ENCODE measurements at places on chromosomes 12 and 14. TPM values are rescaled to one million over a fixed set of nuclear protein-coding genes. Genes with fewer than 3 reads are reported as not detected.

DNA sequence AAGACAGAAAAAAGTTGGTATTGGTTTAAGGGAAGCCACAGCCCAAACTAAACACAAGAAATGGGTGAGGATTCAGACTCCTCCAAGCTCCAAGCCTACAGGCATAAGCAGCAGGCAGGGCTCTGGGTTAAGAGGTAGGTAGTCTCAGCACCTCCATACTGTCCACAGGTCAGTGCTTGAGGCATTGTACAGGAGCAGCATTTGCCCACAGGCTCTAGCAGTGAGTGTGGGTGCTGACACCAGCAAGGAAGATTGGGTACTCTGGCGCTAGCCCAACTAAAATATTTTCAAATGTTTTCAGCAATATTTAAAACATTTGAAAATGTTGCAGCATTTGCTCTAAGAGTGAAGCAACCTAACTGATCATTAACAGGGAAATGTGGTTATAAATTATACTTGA lies 33.1 kb downstream of the FERMT2 start:
- no peaks in the 10 kb centered on the region for H3K36me3 ChIP-seq
- H3K27me3 ChIP-seq, result no peaks in the 10 kb centered on the region
- DNase-seq, result no peak
- no peak overlapping the region for H3K27ac ChIP-seq
- peaks cover 5% of the 10 kb centered on the region for H3K4me1 ChIP-seq

The KLRD1 gene
- total RNA-seq, result 1.8 TPM

The ZFHX2 gene
- total RNA-seq, result 2.0 TPM

DNA sequence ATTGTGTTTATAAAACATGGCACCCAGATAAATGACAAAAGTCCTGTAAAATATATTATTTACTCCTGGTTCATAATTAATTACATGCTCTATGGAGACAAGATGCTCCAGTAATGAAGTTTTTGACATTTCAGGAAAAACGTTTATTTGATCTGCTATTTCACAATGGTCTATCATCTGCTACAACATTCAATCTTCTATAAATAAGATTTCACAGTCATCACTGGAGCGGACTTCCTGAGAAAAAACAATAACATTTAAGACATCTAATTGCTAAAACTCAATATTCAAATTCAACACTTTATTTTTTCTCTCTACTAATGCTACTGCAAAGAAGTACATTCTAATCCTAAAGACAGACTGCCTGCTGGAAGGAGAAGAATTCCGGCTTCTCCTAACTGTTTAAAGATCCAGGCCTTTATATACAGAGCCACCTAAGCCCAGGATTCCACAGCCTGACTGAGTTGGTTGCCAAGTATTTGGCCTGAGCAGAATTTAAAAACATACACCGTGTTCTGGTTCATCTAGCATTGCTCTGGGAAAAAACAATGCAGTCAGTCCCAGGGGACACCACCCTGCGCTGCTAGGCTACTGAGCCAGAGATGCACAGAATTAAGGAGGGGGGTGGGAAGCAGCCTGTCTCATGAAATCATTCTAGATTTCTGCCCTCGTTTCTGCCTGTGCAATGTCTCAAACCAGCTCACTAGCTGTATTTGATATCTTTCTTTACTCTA lies 58.0 kb downstream of the TMTC1 start:
- DNase-seq, result peak; percentile 77
- no peaks in the 10 kb centered on the region for H3K27me3 ChIP-seq
- no peaks in the 10 kb centered on the region for H3K36me3 ChIP-seq
- no peak overlapping the region for H3K4me3 ChIP-seq
- no peak overlapping the region for H3K27ac ChIP-seq
- peaks cover 5% of the 10 kb centered on the region for H3K4me1 ChIP-seq

The TMEM30B gene
- total RNA-seq, result 3.7 TPM

The DENND5B gene
- total RNA-seq, result 70.7 TPM

DNA sequence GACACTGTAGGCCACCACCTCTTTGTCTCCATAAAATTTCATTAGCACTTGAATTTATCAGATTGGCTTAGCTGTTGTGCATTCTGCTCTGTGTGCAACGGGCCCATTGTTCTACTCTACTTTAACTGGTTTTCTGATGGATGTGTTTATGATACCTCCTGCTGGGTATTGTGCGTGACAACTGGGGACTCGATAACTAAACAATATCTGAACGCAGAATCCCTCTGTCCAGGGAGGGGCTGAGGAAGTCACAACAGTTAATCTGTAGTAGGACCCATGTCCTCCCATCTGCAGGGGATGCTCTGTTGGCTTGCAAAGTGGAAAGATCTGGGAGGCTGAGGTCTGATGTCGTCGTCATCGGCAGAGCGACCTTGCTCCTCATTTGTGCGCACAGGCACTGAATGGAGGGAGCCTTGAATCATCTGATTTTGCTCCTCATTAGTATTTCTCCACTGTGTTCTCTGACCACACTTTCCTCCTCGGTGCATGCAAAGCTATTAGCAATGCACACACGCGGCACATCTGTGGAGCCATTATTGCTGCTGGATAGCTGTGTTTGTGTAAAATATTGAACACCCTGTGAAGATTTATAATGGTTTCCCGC lies 422.5 kb downstream of the NRXN3 start:
- H3K4me1 ChIP-seq, result no peaks in the 10 kb centered on the region
- DNase-seq, result no peak
- H3K27ac ChIP-seq, result no peak overlapping the region
- H3K4me3 ChIP-seq, result no peak overlapping the region
- H3K27me3 ChIP-seq, result no peaks in the 10 kb centered on the region

The OR10G3 gene
- total RNA-seq, result not detected

The LRRC10 gene
- not detected for total RNA-seq

The KCNH3 gene
- 0.55 TPM for total RNA-seq

DNA sequence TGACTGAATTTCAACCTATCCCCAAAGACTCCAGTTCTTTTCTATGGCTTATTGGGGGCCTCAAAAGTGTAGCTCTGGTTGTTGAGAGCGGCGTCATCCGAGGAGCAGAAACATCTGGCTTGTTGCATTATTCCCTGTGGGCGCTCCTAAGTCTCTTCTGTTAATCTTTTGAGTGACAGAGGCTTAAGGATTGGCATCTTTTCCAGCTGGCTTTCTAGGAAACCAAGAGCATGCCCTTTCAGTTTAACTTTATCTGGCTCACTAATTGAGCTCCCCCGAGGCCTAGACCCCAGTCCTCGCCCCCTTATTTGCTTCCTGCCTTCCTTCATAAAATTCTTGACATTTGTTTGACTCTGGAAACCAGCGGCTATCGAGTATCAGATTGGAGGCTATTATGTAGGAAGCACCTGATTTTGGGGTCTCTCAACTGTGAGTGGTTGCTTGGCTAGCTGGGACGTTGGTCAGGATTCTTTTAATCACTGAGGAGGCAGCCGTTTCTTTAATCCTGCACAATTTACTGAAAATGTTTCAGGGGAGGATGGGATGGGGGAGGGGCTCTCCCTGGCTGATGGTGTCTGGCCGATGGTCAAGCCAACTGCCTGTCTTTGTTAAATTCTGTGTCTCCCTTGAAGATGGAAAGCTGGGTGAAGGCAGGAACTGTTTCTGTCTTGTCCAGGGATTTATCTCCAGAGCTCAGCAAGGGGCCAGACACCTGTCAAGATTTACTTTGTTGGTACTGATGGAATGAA lies 3.1 kb downstream of the SMOC1 start:
- H3K36me3 ChIP-seq, result no peaks in the 10 kb centered on the region
- no peak overlapping the region for H3K27ac ChIP-seq
- H3K4me3 ChIP-seq, result no peak overlapping the region
- no peak for DNase-seq

DNA sequence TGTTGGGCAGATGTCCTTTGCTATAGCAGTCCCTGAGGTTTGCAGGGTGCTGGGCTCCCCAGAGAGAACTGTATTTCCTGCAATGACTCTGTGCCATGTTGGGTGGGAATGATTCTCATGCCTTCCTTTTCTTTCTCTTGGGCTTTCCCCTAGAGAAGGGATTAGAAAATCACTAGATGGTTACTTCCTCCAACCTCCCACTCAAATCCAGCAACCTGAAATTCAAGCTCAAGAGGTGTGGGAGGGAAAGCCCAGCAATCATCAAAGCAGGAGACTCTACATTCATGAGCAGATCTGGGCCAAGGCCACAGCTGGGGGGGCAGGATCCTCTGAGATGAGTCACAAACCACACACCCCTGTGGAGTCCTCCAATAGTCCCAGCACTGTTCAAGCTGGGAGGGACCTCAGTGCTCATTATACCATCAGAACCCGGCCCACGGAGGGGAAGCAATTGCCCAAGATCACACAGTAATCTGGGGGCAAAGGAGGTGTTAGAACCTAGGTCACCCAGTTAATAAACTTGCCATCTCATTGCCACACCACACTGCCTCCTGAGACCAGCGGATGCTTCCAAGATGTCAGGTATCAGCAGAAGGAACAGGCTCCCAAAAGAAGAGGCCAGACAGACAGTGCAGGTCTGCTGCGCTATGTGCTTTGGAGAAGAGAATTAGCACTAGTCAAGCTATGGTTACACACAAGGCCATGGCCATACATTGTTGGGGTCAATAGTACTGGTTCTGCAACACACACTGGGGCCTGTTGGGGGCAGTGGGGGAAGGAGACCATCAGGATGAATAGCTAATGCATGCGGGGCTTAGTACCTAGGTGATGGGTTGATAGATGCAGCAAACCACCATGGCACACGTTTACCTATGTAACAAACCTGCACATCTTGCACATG lies 65.7 kb downstream of the TTC9 start:
- H3K27ac ChIP-seq, result no peak overlapping the region
- no peak overlapping the region for H3K4me3 ChIP-seq
- H3K36me3 ChIP-seq, result no peaks in the 10 kb centered on the region
- DNase-seq, result peak; percentile 40
- H3K27me3 ChIP-seq, result no peaks in the 10 kb centered on the region
- no peaks in the 10 kb centered on the region for H3K4me1 ChIP-seq

DNA sequence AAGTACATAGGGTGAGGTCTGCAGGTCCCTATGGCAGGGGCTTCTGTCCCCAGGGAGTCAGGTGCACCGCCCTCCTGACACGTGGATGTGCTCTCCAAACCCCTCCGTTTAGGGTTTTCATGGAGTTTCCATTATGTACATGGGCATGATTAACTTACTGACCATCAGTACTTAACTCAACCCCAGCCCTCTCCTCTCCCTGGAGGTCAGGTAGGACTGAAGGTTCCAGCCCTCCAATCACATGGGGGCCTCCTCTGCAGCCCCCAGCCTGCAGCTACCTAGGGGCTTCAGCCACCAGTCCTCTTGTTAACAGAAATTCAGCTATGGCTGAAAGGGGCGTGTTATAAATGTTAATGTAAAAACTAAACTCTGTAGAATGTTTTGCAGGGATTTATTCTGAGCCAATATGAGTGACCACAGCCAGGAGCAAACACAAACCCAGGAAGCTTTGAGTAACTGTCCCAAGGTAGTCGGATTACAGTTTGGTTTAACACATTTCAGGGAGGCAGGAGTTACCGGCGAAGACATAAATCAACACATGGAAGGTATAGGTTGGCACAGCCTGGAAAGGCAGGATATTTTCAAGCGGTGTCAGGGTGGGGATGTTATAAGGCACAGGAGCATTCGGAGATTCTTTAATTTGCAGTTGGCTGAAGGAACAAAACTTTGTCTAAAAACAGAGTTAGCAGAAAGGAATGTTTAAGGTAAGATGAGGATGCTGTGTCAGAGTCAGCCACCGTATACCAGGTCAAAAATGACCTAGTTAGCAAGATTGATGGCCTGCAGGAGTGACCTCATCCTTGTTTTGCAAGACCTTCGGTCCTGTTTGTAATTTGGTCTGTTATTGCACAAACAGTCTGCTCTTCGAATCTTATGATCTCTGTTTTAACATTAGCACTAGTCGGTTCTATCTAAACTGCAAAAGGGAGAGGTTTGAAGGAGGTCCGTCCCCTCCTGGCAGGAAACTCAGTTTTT lies 75.2 kb downstream of the TNFAIP2 start:
- H3K4me1 ChIP-seq, result no peaks in the 10 kb centered on the region
- H3K27ac ChIP-seq, result no peak overlapping the region
- H3K36me3 ChIP-seq, result no peaks in the 10 kb centered on the region
- DNase-seq, result no peak

DNA sequence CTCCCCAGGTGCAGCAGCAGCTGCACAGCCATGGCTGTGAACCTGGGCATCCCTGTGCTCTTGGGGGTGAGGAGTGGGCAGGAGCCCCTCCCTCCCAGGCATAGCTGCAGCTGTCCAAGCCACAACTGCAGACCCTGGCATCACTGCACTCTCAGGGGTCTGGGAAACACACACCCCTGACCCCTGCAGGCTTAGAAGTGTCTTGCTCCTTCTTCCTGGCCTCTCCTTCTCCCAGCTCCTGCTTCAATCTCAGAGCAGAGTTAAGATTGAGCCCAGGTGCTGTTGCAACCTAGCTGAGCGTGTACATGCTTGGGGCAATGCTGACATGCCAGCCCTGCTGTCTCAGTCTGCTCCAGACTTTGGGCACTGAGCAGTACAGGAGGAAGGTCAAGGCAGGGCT lies 833.6 kb downstream of the FLRT2 start:
- DNase-seq, result no peak
- no peaks in the 10 kb centered on the region for H3K27me3 ChIP-seq
- no peaks in the 10 kb centered on the region for H3K36me3 ChIP-seq
- no peak overlapping the region for H3K4me3 ChIP-seq

The COPZ1 gene
- 116 TPM for total RNA-seq

GRCh38 chr12:118841588-118841987 lies 139.8 kb upstream of the SRRM4 start:
- no peak overlapping the region for H3K4me3 ChIP-seq
- H3K27me3 ChIP-seq, result no peaks in the 10 kb centered on the region
- no peaks in the 10 kb centered on the region for H3K4me1 ChIP-seq

The PLD4 gene
- 0.32 TPM for total RNA-seq

The TPH2 gene
- not detected for total RNA-seq

- H3K27me3 ChIP-seq, result no peaks in the 10 kb centered on the region
- no peaks in the 10 kb centered on the region for H3K4me1 ChIP-seq
- H3K4me3 ChIP-seq, result no peak overlapping the region
- H3K27ac ChIP-seq, result no peak overlapping the region
- H3K36me3 ChIP-seq, result no peaks in the 10 kb centered on the region
- no peak for DNase-seq
Observed at GRCh38 chr12:14619741-14620501, 52.2 kb upstream of the PLBD1 start.

GRCh38 chr12:54657105-54657607 lies 9.0 kb upstream of the DCD start:
- H3K27me3 ChIP-seq, result no peaks in the 10 kb centered on the region
- DNase-seq, result no peak
- H3K27ac ChIP-seq, result no peak overlapping the region
- no peaks in the 10 kb centered on the region for H3K4me1 ChIP-seq
- no peaks in the 10 kb centered on the region for H3K36me3 ChIP-seq

GRCh38 chr12:106248312-106248845 lies 559 bp upstream of the CKAP4 start:
- H3K36me3 ChIP-seq, result no peaks in the 10 kb centered on the region
- peaks cover 16% of the 10 kb centered on the region for H3K4me1 ChIP-seq
- peak overlapping the region; percentile 73 for H3K4me3 ChIP-seq
- no peaks in the 10 kb centered on the region for H3K27me3 ChIP-seq

- H3K27me3 ChIP-seq, result no peaks in the 10 kb centered on the region
- no peaks in the 10 kb centered on the region for H3K4me1 ChIP-seq
- H3K4me3 ChIP-seq, result no peak overlapping the region
- H3K27ac ChIP-seq, result no peak overlapping the region
- no peak for DNase-seq
- no peaks in the 10 kb centered on the region for H3K36me3 ChIP-seq
Observed at GRCh38 chr12:123021688-123022604, 41.5 kb downstream of the ARL6IP4 start.

- H3K4me1 ChIP-seq, result peaks cover 3% of the 10 kb centered on the region
- no peak overlapping the region for H3K27ac ChIP-seq
- DNase-seq, result no peak
- H3K27me3 ChIP-seq, result no peaks in the 10 kb centered on the region
- no peak overlapping the region for H3K4me3 ChIP-seq
Observed at GRCh38 chr12:11577658-11578260, 71.7 kb upstream of the ETV6 start.

GRCh38 chr12:7099290-7099996 lies 7.2 kb upstream of the C1R start:
- no peak for DNase-seq
- H3K27me3 ChIP-seq, result no peaks in the 10 kb centered on the region
- no peak overlapping the region for H3K4me3 ChIP-seq
- peaks cover 14% of the 10 kb centered on the region for H3K4me1 ChIP-seq

All from ovary (tissue), 10 donors.